ENCODE measurements at places on chromosomes 11 and 22.

DNA sequence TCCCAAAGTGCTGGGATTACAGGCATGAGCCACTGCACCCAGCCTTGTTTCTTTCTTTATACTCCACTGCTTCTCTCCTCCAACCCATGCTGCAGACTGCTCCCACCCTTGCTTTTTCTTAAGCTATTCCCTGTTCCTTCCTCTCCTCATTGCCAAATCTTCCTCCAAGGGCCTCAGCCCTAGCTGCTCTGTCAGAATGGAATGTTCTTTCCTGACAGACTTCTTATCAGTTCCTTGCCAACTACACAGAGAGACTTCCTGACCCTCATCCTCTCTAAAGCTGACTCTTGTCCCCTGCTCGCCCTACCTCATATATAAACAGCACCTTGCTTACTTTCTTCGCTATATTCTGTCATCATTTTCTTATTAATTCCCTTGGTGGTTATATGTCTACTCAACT is 16.9 kb upstream of the PIK3C2A start:
- no peaks in the 10 kb centered on the region for H3K36me3 ChIP-seq
- H3K27ac ChIP-seq, result no peak overlapping the region
- no peaks in the 10 kb centered on the region for H3K27me3 ChIP-seq
- H3K4me1 ChIP-seq, result no peaks in the 10 kb centered on the region

DNA sequence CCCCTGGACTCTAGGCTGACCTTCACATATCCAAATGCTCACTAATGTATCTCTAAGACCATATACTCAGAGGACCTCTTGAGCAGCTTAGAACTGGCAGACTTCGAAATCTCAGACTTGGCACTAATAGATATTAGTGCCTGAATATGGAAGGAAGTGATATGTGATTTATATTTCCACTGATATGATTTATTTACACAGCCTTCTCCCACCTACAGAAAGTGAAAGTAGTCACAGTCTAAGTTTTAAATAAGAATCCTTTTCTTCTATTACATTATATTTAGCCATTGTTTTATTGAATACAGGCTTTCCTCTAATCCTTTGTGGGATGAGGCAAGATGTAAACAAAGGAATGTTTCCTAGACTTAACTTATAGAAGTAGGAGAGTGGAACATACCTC is 6.7 kb upstream of the NAV2 start:
- no peak overlapping the region for H3K4me3 ChIP-seq
- DNase-seq, result peak; percentile 22
- H3K27me3 ChIP-seq, result no peaks in the 10 kb centered on the region
- no peak overlapping the region for H3K27ac ChIP-seq

- peaks cover 57% of the 10 kb centered on the region for H3K36me3 ChIP-seq
- H3K4me1 ChIP-seq, result no peaks in the 10 kb centered on the region
- no peak for DNase-seq
- no peak overlapping the region for H3K27ac ChIP-seq
- no peaks in the 10 kb centered on the region for H3K27me3 ChIP-seq
Measured at GRCh38 chr11:60932605-60933356, 8.5 kb downstream of the TMEM132A start.

DNA sequence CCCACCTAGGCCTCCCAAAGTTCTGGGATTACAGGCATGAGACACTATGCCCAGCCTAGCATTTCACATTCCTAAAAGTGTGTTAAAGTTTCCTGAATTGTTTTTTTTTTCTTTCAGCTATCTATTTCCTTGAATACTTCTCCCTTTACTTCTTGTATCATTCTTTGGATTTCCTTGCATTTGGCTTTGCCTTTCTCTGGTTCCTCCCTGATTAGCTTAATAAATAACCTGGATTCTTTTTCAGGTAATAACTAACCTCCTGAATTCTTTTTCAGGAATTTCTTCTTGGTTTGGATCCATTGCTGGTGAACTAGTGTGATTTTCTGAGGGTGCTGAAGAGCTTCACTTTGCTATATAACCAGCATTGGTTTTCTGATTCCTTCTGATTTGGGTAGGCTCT is 47.9 kb downstream of the MRGPRX2 start:
- DNase-seq, result no peak
- no peaks in the 10 kb centered on the region for H3K4me1 ChIP-seq
- no peak overlapping the region for H3K27ac ChIP-seq
- H3K4me3 ChIP-seq, result no peak overlapping the region

DNA sequence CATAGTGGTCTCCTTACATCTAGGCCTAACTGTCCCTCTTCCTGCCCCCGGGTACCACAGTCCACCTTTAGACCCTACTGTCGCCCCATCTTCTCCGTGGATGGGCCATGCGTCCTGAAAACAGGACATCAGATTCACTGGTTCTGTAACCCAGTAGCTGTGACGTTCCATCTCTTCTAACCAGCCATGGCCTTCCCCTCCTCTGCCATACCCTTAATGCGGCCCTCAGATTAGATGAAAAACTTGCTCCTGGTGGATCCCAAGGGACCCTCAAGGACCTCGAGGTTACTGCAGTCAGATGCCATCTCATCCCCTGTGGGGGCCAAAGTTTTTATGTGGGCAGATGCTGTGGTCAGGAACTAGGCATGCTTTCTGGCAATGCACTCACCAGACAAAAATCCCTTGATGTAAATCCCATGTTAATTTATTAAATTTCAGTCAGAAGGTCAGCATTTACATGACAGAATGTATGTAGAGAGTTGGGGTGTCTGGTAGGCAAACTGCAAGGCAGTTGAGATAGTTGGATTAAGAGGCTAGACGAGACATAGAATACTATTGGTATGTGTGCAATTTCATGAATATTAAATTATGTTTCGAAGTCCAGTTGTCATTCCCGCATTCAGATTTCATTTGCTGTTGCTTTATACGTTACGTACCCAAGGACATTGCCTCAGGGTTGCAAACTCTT is 64.3 kb downstream of the WNT11 start:
- no peak overlapping the region for H3K27ac ChIP-seq
- peaks cover 9% of the 10 kb centered on the region for H3K36me3 ChIP-seq
- peak; percentile 5 for DNase-seq
- no peak overlapping the region for H3K4me3 ChIP-seq

GRCh38 chr11:90288212-90288821 is 65.5 kb upstream of the CHORDC1 start:
- no peaks in the 10 kb centered on the region for H3K4me1 ChIP-seq
- H3K36me3 ChIP-seq, result no peaks in the 10 kb centered on the region
- no peak overlapping the region for H3K4me3 ChIP-seq
- no peak overlapping the region for H3K27ac ChIP-seq
- H3K27me3 ChIP-seq, result no peaks in the 10 kb centered on the region

DNA sequence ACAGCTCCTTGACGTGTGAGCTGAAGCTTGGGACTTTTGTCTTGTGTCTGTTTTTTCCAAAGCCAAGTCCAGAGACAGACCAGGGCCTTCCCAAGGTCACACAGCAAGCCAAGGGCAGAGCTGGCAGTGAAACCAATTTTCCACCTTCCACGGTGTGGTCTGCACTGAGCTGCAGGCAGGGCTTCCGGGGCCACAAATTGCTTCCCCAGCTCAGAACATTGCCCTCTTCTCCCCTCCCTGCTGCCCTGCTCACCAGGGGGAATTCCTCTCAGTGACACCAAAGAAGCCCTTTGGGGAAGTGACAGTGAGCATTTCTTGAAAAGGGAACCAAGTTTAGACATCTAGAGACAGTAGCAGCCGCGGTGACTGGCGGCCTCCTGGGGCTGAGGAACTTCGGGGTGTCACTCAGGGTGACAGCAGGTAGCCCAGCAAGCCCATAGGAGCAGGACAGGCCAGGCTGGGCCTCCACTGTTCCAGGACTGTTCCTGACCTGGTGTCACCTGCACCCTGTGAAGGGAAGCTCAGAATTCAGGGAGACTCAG is 9.2 kb downstream of the FXYD2 start:
- no peaks in the 10 kb centered on the region for H3K27me3 ChIP-seq
- peaks cover 2% of the 10 kb centered on the region for H3K4me1 ChIP-seq
- no peak for DNase-seq
- no peak overlapping the region for H3K27ac ChIP-seq
- H3K36me3 ChIP-seq, result no peaks in the 10 kb centered on the region

GRCh38 chr11:63560506-63561180 is 2.5 kb downstream of the PLAAT2 start:
- H3K4me3 ChIP-seq, result no peak overlapping the region
- peaks cover 44% of the 10 kb centered on the region for H3K27me3 ChIP-seq
- no peaks in the 10 kb centered on the region for H3K4me1 ChIP-seq
- no peak for DNase-seq

DNA sequence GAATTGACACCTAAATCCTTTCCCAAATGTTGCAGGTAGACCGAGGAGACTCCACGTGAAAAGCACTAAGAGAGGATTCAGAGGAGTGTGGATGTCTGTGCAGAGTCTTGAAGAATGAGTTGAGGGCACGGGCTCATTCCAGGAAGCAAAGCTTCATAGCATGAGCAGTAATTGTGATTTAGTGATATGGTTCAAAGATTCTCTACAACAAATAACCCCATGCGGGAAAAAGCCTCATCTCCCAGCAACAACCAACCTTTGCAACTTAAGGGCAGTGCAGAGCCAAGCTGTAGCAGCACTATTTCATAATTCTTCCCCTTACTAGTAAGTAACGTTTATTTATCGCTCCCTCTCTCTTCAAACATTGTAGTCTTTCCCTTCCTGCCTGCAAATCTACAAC is 87.5 kb upstream of the CLMP start:
- H3K4me1 ChIP-seq, result no peaks in the 10 kb centered on the region
- H3K36me3 ChIP-seq, result no peaks in the 10 kb centered on the region
- H3K27me3 ChIP-seq, result peaks cover 40% of the 10 kb centered on the region
- DNase-seq, result no peak

DNA sequence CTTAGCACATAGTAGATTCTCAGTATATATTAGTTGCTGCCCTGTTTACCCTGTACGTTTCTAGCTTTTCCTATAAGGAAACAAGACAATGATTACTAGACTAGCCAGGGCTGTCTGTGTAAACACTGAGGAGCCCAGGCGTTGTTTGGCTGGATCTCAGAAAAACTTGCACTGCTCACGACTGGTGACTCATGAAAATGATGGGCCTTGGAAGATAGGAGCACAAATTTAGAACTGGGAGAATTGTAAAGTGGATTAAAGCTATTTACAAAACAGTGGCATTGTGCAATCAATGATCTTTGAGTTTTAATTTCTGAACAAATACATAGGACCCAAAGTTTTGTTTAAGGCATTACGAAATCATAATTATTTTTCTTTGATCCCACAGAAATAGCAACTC is 276.9 kb downstream of the FAM76B start:
- peaks cover 5% of the 10 kb centered on the region for H3K4me1 ChIP-seq
- H3K36me3 ChIP-seq, result no peaks in the 10 kb centered on the region
- peak; percentile 88 for DNase-seq
- H3K27ac ChIP-seq, result no peak overlapping the region
- H3K4me3 ChIP-seq, result no peak overlapping the region

DNA sequence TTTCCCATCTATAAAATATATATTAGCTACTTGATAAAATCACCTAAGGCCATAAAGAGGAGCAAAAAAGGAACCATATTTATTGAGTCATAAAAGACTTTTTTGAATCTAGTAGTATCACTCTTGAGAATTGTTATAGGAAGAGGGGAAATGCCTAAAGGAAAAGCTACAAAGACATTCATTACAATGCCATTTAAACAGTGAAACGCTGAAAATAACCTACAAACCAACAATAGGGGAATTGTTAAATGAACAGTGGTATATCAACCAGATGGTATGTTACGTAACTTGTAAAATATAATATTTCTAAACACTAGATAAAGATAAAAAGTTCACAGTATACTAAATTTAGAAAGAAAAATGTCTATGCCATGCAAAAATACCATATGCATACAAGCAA is 47.5 kb downstream of the FAM181B start:
- no peak for DNase-seq
- no peak overlapping the region for H3K27ac ChIP-seq
- H3K36me3 ChIP-seq, result no peaks in the 10 kb centered on the region
- H3K4me1 ChIP-seq, result no peaks in the 10 kb centered on the region
- H3K4me3 ChIP-seq, result no peak overlapping the region

DNA sequence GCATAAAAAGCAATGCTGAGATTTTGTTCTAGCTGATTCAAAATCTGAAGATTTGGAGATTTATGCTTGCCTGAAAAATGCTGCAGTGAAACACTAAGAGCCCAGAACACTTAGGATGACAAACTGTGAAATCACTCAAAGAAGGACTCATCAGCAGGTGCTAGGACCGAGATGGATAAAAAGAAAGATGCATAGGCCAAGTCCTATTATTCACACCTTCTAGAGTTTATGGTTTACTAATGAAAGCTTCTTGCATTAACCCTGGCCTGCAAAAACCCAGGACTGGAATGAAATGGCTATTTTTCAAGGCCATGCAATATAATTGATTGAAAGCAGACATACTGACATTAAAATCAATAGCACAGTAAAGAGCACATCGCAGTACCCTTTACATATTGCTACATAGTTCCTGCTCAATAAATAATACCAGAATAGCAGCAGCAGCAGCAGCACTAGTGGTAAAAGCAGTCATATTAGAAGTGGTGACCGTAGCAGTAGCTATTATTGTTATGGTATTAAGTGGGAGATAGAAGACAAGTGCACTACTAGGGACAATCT is 161.7 kb downstream of the RAB38 start:
- no peak overlapping the region for H3K27ac ChIP-seq
- H3K4me3 ChIP-seq, result no peak overlapping the region
- H3K4me1 ChIP-seq, result no peaks in the 10 kb centered on the region
- H3K27me3 ChIP-seq, result no peaks in the 10 kb centered on the region
- no peak for DNase-seq

Data from IMR-90 (cell line).